Kidney glomerular epithelial cell (primary cell): ENCODE measurements at places on chromosomes 13 and 19.

DNA sequence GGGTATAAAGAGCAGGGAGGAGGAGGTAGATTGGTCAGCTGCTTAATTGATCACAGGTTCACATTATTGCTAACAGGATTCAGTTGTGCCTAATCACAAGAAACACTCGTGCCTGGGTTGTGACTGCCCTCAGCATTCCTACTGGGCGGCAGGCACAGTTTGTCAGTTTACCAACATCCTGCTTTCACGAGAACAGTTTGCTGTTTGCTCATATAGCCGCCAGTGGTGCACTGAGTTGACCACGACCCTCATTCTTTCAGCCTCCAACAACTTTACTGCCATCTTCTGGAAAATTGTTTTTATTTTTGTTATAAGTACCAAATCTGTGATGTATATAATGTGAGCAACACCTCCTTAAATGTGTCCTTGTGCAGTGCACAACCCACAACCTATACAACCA, 16.2 kb upstream of the IFT88 start:
- no peak for DNase-seq

DNA sequence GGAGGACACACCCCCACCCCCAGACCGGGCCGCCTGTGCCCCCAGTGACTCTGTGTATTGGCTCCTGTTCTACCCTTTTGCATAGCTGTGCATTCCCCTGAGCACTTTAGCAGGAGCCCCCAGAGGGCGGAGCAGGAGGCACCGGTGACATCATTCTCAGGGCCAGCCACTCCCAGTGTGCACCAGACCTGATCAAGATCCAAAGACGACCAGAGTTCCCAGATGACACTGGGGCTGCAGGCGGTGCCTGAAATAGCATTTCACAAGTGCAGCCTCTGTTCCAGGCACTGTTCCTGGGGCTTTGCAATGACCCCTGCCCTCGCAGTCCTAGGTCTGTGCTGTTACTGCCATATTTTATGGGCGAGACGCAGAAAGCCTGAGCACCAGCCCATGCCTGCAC, 14.5 kb upstream of the PTPRS start:
- no peak for DNase-seq

- DNase-seq, result no peak
Measured at GRCh38 chr13:42066542-42066941, 18.1 kb downstream of the DGKH start.

DNA sequence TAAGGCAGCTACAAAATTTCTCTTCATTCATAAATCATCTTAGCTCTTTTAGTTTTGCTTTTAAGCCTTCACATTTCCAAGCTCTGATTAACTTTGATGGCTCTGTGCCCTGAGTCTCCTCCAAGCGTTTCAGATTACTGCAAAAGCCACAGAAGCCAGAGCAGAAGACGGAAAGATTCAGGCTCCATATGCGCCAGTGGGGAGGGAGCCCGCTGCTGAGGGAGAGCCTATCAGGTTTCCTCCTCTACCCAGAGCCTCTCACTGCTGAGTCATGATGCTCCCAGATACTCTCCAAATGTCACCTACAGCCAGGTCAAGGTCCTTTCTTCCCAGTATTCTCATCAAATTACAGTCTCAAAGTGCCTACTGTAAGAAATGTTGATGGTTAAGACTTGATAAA, 193.6 kb downstream of the RAP2A start:
- DNase-seq, result peak; percentile 9

GRCh38 chr13:45823583-45823982, 28.0 kb downstream of the SIAH3 start:
- DNase-seq, result no peak

DNA sequence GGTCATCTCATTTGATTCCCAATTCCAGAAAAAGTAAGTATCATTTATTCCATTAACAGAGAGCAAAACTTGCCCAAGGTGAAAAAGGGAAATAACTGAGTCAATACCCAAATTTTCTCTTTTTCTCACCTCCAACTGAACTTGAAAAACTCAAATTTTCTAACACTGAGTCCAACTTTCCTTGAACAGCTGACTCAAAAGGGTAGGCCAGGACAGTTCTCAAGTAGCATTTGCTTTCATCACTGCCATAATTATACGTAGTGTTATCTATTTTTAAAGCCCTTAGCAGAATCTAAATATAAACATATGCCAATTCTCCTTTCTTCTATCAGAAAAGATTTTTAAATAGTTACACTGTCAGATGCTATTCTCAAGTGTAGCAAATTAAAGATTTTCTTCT, 3.5 kb downstream of the N4BP2L2 start:
- DNase-seq, result no peak

DNA sequence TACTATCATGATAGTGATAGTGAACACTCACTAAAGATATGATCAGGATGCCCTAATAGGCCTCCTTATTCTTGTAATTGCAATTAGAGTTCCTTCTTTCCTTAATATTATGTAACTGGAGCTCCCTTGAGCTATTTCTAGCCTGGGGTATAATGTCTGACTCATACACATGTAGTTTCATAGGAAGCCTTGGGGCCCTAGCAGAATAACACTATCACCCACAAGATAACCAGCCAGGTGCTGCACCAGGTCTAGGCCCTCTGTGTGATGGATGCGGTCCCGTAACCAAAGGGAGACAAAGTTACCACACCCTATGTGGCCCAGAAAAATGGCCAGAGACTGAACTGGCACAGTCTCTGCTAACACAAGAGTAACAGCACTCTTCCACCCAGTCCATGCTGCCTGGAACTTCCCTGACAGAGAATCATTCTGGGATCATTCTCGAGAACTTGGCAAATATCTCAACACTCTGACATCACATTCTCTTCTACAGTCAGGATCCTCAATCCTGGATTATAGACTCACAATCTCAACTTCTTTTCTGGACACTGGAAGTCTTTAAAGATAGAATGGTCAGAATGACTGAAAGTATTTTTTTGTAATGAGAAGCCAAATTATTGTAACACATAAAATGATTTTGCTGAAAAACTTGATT, 32.6 kb upstream of the IGFL4 start:
- no peak for DNase-seq

DNA sequence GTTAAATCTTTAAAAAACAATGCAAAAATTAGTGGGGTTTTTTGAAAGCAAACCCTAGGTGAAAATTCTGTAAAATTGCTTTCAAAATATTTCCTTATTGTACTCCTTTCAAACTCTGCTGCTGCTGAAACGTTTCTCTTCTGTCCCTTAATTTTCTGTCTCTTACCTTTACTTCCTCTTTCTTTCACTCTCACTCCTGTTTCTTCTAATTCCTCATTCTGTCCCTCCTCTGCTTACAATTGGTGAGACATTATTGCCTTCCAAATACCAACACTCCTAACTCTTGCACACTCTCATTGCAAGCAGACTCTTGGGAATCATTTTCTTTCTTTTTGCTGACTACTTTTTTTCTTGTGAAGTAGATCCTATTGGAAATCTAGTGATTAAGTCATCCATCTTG, 685.6 kb upstream of the SLITRK1 start:
- DNase-seq, result no peak

DNA sequence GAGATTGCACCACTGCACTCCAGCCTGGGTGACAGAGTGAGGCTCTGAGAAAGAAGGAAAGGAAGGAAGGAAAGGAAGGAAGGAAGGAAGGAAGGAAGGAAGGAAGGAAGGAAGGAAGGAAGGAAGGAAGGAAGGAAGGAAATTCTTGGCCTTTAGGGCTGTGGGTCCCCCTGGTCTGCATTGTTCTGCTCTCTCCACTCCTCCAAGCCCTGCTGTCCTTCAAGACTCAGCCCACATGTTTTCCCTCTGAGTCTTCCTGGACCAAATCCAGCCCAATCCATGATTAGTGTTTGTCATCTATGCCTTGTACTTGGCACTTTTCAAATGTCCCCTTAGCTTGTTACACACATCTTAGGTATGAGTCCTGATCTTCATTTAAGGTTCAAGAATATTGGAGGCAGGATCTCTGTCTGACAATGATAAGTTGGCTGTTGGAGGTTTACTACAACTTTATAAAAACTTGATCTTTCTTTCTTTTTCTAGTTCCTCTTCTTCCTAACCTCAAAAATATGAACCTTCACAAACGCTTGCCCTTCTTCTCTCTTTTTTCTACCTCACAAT, 48.8 kb upstream of the INTS6 start:
- no peak for DNase-seq
